ENCODE measurements at places on chromosomes 1 and 21. TPM values are rescaled to one million over a fixed set of nuclear protein-coding genes. Genes with fewer than 3 reads are reported as not detected.

The SDHB gene
- polyA plus RNA-seq = 149 TPM

GRCh38 chr1:61644303-61644702 is 80.6 kb downstream of the TM2D1 start:
- DNase-seq = no peak

- no peak for DNase-seq
Measured at GRCh38 chr1:171583591-171584201, 38.3 kb upstream of the MYOCOS start.

- no peak for DNase-seq
Measured at GRCh38 chr1:69312055-69312732, 255.5 kb upstream of the LRRC7 start.

DNA sequence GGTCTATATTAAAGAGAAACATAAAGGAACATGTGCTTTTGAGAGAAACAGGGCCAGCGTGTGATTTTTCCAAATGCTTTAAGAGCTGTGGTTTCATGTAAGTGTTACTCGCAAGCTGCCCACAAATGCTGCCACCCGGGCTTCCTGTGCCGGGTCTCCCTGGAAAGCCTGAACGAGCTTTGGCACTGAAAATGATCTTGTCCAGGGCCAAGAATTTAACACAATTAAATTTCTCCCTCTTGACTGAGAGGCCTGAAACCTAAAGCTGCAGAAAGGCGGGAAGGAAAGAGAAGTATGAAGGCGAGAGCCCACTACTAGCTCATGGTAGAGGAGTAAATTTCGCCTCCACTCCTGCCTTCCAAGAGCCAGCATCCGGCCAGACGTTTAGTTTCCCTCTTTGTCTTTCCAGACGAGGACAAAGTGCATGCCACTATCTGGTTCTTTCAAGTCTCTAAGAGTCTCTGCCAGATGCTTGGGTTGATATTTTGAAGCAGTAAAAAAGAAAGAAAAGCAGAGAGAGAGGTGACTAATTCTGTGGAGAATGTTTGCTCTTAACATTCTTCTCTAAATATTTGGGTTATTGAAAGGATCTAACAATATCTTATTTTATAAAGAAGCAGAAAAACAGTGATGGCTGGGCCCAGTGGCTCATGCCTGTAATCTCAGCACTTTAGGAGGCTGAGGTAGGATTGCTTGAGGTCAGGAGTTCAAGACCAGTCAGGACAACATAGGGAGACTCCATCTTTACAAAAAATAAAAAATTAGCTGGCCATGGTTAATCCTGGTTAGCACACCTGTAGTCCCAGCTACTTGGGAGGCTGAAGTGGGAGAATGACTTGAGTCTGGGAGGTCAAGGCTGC is 100.0 kb upstream of the HNRNPU start:
- DNase-seq = no peak

DNA sequence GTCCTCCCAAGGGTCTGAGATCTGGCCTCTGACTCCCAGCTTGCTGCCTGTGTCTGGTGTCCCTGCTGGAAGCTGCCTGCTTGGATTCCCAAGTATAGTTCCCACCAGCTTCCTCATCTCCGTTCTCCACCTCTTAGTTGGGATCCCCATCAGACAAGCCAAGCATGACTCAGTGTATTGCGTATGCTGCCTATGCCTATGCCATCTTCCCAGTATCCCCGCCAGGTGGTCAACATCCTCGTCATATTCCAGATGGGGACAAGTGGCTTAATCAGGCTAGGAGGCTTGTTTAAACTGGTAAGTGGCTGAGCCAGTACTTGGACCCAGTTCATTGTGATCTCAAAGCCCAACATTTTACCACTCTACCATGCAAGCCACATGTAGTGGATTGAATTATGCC is 204.4 kb downstream of the GRIK3 start:
- no peak for DNase-seq

DNA sequence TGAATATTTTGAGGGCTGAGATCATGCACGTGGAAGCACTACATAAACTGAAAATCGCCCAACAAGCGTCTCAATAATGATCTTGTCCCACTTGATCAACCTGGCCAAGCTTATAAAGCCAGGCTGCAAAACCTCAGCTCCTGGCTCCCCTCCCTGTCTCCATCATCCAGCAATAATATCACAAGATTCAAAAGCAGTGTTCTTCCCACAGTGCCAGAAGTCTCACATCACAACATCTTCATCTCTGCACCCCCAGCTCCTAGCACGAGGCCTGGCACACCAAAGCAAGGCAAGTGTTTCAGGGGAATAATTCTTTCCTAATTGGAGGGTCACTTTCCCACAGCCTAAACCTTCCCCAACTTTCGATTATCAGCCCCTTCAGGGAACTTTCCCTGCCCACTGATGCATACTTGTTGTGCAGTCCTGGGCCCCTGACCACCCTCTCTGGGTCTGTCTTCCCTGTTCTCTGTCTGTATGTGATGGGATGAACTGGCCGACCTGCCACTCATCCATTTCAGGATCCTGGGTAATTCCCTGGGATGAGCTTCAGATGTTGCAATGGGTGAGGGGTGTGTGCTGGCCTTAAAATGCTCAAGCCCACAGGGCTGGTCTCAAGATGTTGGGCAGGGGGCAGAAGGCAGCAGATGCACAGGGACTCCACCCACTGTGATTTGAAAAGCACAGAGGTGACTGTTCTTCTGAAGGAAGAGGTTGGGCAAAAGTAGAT is 129.0 kb downstream of the DMRTB1 start:
- DNase-seq = no peak

GRCh38 chr1:227333423-227333822 is 15.1 kb upstream of the CDC42BPA start:
- DNase-seq = no peak

- DNase-seq = no peak
Measured at GRCh38 chr1:235304549-235305451, 23.2 kb downstream of the ARID4B start.

- DNase-seq = no peak
Measured at GRCh38 chr1:150748878-150749719, 16.5 kb downstream of the CTSS start.

The RPE65 gene
- polyA plus RNA-seq = not detected

The S100A14 gene
- polyA plus RNA-seq = not detected

DNA sequence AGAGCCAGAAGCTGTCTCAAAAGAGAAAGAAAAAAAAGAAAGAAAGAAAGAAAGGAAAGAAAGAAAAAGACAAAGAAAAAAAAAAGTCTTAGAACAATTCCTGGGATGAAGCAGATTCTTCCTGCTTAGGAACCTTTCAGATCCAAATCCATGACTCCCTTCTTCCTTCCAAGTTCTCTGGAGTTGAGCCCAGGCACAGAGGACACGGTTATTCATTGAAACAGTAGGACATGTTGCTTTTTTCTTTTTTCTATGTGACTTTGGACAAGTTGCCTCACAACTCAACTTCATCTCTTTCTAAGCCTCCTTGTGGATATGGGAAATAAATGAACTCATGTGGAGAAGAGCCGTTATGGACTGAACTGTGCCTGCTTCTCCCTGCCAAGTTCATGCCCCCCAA is 14.7 kb upstream of the TNFRSF8 start:
- no peak for DNase-seq

GRCh38 chr1:10717296-10718082 is 79.0 kb downstream of the CASZ1 start:
- no peak for DNase-seq

GRCh38 chr1:12712076-12712475 is 3.8 kb upstream of the AADACL3 start:
- no peak for DNase-seq

GRCh38 chr1:4636186-4636585 is 18.2 kb upstream of the AJAP1 start:
- peak; percentile 53 for DNase-seq

DNA sequence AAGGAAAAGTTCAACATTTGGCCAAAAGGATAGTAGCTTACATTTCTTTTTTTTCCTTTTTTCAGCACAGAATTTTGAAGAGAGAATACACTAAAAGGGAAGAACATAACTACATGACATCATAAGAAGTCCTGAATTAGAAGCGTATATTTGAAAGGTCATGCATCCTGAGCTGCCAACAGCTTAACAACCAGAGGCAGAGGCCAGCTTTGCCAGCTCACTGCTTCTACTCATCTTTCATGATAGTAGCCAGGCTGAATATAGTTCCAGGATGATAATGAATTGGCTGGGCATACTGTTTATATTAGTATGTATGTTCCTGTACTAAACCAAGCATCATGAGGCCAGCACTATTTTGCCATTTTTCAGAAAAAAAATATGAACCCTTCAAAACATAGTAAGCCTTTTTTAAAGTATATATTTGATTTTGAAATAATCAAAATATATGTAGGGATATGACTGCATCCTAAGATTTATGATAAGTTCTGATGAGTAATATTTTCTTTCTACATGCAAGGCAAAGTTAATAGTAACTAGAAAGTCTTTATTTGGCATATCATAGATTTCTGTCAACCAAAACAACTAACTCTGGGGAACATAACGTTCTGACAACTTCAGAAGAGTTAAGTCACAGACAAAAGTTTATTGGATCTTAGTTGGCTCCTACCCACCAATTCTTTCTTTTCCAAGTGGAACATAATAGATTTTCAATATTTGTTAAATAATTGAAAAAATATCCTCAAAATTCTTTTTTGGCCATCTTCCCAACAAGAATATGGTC is 123.2 kb downstream of the DPYD start:
- DNase-seq = no peak

DNA sequence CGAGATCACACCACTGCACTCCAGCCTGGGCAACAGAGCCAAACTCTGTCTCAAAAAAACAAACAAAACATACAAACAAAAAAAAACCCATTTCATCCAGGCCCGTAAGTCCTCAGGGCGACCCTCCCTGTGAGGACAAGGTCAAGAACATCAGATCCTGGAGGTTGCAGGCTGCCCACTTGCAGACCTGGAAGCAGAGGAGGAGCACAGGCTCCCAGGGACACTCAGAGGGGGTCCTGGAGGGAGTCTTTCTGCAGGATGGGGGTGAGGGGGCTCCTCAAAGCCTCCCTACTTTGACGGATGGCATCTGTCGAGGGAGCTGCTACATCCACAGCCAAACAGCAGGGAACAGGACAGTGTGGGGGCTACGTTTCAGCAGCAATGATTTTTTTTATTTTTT is 47.2 kb downstream of the RIPK4 start:
- no peak for DNase-seq

GRCh38 chr1:31155216-31155806 is 84.4 kb downstream of the NKAIN1 start:
- peak; percentile 47 for DNase-seq

DNA sequence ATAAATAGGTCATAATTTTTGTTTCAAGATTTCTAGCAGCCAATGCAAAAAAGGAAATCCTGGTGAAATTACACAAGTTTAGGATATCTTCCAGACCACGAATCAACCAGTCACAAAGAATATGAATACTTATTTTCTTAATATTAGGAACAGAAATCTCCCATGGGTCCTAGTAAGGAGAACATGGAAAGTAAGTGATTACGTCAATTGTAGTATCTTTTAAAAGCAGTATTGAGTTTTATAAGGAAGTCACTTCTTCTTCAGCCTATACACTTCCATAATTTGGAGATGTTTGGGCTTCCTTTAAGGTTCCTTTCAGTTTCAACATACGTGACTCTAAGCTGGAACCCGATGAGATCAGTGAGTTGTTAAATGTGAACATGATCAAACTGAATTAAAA is 534.5 kb downstream of the USP25 start:
- no peak for DNase-seq

All from naive thymus-derived CD8-positive, alpha-beta T cell (primary cell).